ENCODE measurements at places on chromosomes 11 and 22.

DNA sequence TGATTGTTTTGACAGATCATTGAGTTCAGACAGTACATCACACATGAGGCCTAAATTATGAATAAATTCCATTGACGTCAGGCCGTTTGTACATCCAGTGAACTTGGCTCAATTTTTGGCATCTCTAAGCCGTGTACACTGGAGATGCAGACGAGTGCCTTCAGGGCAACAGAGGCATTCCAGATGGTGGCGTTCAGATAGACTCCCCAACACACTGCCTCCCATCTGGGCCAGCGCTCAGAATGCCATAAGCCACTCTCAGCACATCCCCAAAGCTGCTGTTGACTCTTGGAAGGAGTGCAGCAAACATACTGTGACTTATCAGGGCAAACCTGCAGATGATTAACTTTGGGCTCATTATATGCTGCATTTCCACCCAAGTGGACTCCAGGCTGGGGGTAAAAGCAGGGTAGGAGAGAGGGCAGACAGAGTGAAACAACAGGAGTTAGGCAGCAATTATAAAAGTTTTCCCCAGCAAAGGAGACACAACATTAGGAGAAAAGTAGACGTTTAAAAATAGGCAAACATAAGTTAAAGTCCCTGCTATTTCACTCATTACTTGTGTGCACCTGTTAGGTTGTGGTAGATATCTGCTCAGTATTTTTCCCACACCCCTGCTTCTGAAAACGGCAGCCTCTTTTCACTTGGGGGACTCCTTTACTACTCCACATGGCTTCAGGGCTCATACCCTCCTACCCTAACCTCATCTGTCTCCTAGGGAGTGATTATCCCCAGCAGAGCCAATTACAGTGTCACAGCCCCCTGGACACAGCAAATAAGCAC lies 60.2 kb upstream of the PDE3B start:
- DNase-seq: no peak

- DNase-seq: no peak
Measured at GRCh38 chr22:21594865-21595452, 27.4 kb downstream of the UBE2L3 start.

DNA sequence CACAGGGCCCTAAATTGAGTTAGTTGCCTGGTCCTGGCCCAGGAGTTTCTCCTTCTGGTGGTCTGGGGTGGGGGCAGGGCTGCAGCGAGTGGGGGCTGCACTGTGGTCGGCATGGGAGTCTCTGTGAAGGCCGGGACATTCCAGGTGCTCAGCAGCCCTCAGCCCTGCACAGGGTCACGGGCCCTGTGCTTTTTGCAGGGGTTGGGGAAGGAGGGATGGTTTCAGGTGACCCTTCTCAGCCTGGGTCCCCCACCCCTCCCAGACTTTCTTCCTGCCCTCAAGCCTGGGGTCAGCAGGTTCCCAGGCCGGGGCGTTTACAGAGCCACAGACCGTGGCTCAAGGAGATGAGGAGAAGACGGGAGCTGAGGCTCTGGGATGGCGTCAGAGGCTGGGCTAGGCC lies 7.8 kb downstream of the EMID1 start:
- DNase-seq: no peak

DNA sequence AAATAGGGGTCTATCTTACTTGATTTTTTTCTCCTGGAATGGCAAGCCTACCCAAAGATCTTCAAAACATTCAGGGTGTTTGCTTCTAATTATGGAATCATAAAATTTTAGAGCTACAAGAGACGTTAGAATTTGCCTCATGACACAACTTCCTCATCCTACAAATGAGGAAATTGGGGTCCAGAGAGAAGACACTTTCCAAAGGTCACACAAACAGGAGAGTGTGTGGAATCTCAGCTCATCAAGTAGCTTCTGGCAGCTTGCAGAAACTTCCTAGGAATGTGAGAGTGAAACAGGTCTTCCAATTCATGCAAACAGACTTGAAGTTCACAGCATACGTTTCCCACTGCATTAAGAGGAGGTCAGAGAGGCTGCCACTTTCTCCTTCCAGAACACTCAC lies 976.0 kb downstream of the OPCML start:
- no peak for DNase-seq

- no peak for DNase-seq
Measured at GRCh38 chr11:2621894-2622293, 77.9 kb downstream of the KCNQ1OT1 start.
